ENCODE measurements at places on chromosomes 16 and 17.

GRCh38 chr16:72924927-72925630 is 122.8 kb downstream of the ZFHX3 start:
- peak; percentile 48 for DNase-seq

DNA sequence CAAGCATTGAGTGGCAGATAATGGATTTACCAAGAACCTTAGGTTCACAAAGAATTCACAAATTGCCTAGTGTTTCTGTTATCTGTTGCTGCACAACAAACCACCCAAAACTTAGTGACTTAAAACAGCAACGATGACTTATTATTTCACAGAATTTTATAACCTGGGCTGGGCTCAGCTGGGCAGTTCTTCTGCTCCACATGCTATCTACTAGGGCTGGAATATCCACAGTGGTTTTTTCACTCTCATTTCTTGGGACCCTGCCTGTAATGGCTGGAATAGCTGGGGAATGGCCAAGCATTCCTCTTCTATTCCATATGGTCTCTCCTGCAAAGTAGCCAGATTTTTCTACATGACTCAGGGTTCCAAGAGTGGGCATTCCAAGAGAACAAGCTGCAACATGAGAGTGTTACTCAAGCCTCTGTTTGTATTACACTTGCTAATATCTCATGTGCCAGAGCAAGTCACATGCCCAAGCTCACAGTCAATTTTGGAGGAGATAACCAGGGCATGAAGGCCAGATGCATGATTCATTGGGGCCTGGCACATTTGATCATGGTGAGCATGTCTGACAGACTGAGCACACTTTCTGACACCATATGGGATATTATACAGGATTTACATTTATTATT is 4.9 kb upstream of the PSMD7 start:
- DNase-seq, result no peak

DNA sequence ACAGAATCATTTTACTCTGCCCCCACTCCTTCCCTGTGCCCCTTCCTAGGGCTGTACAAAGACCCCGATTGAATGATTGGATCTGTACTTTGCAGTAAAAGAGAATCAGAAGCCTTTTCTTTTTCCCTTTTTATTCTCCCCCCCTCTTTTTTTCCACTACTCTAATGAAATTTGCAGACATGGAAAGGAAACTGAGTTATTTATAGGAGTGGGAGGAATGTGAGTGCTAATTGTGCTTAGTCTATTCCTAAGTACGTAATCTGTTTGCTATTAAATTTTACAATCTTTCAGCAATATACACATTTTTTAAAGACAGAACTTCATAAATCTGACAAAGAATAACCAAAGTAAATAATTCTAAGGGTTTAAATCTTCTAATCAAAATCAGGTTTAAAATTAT is 314.3 kb downstream of the MAP2K6 start:
- DNase-seq, result no peak

DNA sequence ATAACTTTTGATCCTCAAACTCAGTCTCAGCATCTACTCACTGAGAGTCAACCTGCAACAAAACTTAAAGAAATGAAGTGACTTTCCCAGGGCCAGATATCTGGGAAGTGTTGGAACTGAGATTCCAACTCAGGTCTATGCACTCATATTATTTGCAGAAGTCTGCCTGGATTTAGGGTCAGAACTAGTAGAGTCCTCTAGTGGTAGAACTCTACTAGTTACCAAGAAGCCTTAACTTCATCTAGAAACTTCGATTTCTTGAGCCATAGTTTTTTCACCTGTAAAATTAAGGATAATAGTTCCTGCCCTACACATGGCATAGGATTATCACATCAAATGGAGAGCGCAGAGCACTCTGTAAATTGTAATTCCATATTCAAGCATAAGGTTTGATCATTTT is 23.4 kb upstream of the KRT24 start:
- no peak for DNase-seq

- no peak for DNase-seq
Observed at GRCh38 chr16:81357711-81358260, 43.0 kb downstream of the GAN start.

GRCh38 chr17:66211047-66211810 is 18.0 kb downstream of the APOH start:
- no peak for DNase-seq

- no peak for DNase-seq
Observed at GRCh38 chr16:85690469-85691064, 1.8 kb upstream of the GINS2 start.

Measured in sigmoid colon (tissue), 7 donors.